ENCODE measurements at places on chromosomes 2 and 18.

DNA sequence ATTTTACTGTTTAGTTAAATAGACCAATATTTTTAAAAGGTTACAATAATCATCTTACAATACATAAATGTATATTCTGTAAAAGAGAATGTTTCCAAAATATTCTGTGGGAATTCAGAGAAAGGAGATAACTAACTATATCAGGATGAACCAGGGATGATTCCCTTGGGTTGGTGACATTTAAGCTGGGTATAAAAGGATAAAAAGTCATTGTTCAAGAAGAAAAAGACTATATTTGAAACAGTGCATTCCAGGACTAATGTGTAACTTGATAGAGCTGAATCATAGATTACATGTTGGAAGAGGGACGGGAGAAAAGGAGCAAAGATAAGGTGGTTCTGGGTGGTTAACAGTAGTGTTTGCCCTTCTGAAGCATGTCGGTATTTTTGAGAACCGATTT is 10.1 kb downstream of the RASGRP3 start:
- no peak for DNase-seq

DNA sequence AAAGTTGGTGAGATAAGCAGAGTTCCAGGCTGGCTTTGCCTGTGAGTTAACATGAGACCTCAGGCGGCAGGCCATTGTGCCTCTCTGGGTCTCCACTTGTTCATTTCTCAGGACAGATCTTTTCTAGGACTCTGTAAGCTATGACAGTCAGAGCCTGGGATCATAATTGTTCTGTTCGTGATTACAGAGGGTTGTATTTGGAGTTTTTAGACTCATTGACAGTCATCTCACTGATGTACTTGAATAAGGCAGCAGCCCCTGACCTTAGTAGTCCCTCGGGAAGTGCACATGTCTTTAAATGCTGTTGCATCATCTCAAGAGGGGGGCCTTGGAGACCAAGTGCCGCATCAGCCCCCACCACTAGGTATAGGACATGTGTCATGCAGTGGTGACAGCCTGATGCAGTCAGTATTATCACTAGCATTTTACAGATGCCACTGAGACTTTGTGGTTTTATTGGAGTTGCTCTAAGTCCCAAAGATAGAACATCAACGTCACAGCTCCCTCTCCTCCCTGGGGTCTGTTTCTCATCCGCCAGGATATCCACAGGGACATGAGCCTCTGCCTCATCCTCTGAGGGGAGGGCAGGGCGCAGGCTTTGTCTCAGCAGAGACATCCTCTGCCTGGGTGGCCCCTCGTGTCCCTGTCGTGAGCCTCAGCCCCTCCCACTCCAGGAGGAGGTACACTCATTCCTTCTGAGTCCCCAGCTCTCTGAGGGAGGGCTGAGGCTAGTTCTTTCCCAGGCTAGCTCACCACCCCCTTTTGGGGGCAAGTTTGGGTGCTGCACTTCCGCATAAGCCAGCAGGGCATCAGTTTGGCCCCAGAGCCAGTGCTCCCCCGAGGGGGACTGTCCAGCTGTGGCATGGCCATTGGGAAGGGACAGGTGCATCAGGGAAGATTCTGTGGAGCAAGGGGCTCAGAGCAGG is 14.1 kb downstream of the GLI2 start:
- no peak for DNase-seq

GRCh38 chr2:39335930-39336329 is 92.2 kb upstream of the CDKL4 start:
- DNase-seq, result no peak

GRCh38 chr18:7601936-7602335 is 34.8 kb downstream of the PTPRM start:
- DNase-seq, result no peak

GRCh38 chr2:215360596-215360995 is 48.7 kb downstream of the ATIC start:
- no peak for DNase-seq

GRCh38 chr18:21303445-21303844 is 61.4 kb downstream of the GREB1L start:
- no peak for DNase-seq

DNA sequence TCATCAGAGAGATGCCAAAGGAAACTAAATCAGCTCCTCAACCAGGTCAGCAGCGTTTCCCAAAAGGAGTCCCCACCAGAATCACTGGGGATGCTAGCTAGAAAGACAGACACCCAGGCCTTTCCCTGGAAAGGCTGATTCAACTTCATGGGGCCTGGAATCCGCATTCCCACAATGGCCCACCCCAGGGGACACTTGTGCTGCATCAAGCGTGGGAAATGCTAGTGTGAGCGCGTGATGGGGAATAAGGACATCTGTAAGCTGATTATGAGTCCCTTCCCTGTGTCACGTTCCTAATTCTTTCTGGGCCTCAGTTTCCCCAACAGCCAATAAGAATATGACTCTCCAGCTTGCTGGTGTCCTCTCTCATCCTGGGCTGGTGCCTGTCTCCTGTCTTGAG is 2.2 kb upstream of the WNT10A start:
- DNase-seq, result no peak

GRCh38 chr2:218406949-218407618 is 7.4 kb downstream of the CTDSP1 start:
- peak; percentile 62 for DNase-seq

GRCh38 chr18:12904012-12904516 is 20.0 kb upstream of the PTPN2 start:
- DNase-seq, result no peak

DNA sequence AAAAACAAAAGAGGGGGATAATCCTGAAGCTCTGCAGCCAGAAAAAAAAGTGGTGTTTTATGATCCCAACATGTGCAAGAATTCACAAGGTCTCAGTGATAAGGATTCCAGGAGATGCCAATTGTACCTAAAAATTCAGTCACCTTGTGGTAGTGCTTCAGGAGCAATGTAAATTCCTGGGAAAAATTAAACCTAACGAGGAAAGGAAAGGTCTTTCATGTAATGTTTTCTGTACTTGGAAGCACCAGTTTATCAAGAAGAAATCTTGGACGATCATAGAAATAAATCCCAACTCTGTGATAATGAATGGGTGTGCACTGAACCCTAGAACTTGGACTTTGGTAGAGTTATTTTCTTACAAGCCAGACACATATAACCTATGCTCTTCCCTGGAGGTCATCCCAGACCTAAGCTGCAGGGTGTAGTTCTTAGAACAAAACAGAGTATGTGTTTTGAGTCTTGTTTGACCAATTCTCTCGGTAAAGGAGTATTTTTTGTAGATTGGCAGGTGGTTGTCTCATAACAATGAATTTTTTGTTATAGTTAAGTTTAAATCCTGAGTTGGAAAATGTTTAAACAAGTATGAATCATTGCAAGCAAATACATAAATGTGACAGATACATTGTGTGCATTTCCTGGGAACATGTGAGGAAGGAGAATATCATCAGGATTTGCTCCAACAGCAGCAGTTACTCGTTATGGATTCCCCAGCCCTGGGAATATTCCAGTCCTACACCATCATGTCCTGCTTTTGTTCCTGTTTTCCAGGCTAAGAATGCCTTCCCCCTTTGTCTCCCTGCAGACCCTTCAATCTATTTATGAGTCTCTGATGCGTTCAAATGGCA is 224.6 kb downstream of the NAPG start:
- no peak for DNase-seq

GRCh38 chr2:83899271-83899670 is 559.8 kb downstream of the SUCLG1 start:
- DNase-seq, result no peak

DNA sequence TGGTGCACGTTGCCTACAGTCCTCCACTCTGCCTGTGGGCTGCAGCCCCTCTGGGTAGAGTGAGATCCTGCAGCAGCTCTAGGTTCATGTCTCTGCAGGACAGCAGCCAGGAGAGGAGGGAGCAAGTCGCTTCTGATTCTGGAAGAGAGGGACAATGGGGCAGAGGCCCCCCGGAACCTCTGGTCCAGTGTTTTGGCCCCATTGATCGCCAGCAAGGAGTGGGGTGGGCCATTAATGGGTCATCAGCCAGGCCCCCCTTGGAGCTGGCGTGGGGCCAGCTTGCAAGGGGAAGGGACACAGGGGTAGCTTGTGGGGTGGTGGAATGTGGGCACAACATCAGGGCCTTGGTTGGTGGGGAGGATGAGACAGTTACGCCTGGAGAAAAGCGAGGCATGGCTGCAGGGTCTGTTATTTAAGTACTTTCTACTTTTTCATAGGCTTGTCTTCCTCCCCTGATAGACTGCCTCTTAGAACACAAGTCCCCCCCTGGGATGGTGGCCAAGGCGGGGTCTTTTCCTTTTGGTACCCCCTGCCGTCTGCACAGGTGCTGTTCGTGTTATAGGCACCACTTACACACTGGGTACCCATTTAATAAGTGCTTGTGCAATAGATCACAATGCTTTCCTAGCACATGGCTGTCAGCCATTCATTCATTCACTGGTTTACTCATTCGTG is 44.6 kb downstream of the INHBB start:
- DNase-seq, result no peak

DNA sequence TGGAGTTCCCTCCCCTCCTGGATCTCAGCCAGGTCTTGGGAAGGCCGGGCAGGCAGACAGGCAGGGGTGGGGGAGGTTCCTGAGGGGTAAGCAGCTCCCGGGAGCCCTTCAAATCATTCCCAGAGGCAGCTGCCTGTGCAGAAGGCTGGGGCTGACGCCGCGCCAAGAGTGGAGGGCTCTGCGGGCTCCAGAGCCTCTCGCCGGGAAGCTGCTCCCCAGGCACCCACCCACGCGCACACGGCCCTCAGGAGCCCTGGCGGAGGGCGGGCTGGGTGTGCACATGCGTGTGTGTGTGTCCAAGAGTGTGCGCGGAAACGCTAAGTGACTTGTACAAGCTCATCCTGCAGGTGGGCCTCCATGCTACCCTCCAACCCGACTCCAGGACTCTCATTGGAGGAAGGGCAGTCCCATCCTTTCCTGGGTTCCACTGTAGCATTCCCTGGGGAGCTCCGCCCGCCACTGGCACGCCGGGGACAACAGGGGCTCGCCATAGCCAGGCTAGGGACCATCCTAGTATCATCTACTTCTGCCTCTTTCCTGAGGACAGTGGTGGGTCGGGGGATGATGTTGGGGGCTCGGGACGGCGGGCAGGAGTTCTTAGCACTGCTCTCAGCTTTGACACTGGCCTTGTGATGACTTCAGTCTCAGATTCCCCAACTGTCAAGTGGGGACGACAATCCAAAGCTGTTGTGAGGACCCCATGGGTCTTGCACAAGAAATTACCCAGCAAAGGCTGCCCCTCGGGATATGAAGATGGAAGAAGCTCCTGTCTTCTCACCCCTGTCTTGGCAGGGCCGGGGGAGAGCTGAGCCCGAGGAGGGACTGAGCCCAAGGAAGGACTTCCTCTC is 50.3 kb downstream of the INHBB start:
- DNase-seq, result no peak

GRCh38 chr2:102062802-102063201 is 71.0 kb downstream of the IL1R2 start:
- no peak for DNase-seq

DNA sequence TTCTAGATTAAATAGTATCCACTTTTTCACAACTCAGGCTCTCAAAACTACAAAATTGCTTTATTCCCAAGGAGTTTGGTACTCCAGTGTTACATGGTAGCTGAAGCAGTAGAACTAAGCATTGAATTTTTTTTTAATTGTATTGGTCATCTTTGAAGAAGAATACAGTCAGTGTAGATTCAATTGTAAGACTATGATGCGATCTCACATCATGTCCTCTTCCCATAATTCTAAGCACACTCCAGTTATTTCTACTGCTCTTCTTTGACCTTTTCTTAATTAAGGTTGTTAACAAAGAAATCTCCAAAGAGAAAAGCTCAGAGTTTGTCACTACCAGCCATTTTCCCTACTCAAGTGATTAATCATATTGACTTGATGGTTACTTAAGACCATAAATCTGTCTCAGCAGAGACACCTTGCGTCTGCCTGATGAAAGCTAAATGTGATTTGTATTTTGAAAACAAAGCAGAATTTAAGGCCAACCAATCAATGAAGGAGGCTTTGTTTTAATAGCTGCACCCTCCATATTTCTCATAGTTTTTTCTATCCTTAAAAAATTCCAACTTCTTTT is 130.2 kb downstream of the DTNA start:
- no peak for DNase-seq

- DNase-seq, result no peak
Observed at GRCh38 chr2:26712486-26713465, 20.3 kb downstream of the KCNK3 start.

GRCh38 chr2:111135910-111136297 is 15.2 kb downstream of the BCL2L11 start:
- peak; percentile 34 for DNase-seq

DNA sequence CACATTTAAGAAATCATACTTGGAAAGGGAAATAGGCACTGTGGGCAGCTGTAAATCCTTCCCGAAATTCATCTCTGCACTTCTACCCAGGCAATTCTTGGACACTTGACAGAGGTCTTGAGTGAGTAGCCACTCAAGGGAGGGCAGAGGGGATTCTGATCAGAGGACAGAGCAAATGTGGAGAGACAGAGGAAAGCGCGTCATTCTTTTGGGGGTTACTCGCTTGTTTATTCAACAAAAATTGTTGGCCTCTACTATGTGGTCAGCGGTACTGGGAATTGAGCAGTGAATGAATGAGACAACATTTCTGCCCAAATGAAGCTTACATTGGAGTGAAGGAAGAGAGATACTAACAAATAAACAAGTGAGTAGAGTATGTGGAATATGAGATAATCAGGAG is 41.4 kb upstream of the YES1 start:
- no peak for DNase-seq

DNA sequence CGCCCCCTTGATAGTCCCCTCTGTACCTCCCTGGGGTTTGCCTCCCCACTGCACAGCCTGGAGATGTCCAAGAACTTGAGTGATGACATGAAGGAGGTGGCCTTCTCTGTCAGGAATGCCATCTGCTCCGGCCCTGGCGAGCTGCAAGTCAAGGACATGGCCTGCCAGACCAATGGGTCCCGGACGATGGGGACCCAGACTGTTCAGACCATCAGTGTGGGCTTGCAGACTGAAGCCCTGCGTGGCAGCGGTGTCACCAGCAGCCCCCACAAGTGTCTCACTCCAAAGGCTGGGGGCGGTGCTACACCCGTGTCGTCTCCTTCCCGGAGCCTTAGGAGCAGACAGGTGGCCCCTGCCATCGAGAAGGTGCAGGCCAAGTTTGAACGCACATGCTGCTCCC is 119.9 kb downstream of the MTCL1 start:
- no peak for DNase-seq

DNA sequence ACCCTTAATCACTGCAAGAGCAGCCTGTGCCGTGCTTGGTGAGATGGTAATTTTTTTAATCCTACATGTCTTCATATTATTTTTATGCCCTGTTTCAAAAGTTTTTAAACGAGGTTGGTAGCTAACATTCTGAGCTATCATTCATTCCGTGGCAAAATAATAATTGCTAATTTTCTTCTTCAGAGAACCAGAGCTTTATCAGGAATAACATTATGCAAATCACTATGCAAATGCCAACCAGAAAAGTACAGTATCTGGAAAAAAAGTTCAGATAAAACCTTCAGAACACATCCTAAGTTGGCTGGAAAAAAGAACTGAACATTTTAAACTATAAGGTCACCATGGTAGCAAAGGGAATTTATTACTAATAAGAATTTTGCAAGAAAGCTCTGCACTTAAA is 165.1 kb upstream of the NABP1 start:
- no peak for DNase-seq

DNA sequence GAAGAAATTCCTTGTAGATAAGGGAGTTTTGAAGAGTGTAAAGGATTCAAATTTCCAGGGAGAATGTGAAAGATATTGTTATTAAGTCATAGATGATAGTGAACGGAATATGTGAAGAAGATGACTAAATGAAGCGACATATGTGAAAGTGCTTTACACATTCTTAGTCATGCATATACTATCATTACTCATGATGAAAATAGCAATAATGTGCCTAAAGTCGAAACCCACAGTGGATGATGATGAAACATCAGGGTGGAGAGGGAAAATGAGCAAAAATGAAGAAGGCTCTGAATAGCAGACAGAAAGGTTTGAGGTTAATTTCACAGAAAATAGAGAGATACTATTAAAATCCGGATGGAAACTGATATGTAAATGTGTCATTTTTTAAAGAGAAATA is 1237.1 kb downstream of the LRP1B start:
- no peak for DNase-seq

Data from GDM1 (cell line).